ENCODE measurements at places on chromosomes 6 and 20.

DNA sequence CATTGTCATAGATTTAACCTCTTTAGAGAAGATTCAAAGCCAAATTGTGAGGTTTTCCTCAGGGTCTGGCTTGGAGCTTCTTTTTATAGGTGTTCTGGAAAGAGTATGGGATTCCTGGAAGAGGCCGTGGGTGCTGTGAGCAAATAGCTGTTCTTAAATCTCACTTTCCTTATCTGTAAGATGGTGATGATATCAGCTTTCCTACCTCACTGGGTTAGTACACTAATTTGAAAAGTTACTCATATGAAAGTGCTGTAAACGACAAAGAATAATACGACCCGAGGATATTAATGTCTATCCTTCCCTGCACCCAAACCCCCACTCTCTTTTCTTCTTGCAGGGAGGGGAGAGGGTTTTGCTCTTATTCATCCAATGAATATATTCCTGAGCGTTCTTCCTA is 116.9 kb upstream of the ENPP5 start:
- DNase-seq, result no peak

DNA sequence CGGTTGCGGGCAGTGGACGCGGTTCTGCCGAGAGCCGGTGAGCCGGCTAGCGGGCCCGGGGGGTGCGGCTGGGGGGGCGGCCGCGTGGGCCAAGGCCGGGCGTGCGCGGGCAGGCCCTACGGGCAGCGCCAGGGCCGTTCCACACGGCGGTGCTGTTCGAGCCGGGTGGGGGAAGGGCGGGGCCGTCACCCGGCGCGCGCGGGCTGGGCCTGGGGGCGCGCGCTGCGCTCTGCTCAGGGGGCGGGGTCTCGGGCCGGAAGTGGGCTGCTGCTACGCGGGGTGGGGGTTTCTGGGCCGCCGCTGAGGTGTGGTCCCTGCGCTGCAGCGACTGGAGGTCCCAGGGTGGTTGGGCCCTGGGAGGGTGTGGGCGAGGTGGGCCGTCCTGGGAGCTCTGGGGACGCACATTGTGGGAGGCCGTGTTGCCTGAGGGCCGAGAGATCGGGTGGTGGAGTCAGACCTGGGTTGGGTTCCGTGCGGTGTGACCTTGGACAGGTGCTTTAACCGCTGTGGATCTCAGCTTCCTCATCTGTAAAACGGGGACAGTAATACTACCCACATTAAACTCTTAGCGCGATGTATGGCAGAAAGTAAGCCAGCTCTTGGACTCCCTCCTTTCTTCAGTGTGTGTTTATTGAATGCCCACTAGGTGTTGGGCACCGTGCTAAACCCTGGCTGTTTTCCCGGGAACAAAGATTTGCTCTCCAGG is 391 bp downstream of the MAPRE1 start:
- DNase-seq, result peak; percentile 50

- no peak for DNase-seq
Observed at GRCh38 chr6:139557547-139557946, 183.1 kb upstream of the CITED2 start.

DNA sequence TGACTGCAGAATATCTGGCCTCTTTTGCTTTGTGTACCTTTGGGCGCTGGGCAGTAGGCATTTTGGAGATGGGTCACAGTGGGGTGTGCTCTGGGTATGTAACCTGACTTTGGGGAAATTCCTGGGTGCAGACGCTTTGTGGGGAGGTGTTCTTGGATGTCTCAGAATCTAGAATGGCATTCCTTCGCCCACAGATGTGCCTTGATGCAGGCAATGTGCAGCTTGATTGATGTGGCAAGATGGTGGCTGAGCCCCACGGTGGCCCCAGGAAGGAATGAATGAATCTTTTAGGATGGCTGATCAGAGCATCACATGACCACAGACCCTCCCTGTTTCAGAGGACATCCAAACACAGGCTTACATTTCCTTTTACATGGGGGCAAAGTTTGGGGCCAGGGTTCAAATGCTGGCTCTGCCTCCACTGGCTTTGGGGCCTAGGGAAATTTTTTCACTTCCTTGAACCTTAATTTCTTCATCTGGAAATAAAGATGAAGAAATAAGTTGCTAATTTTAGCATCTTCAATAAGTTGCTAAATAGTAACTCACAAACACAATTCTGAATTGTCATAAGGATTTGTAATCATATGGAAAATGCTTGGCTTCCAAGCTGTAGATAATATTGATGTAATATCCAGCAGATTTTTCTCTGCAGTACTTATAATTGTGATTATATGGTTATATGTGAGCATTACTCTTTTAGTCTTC is 5.6 kb downstream of the PPP1R16B start:
- no peak for DNase-seq

GRCh38 chr6:167704396-167704901 is 122.3 kb upstream of the AFDN start:
- no peak for DNase-seq

GRCh38 chr20:61045876-61046585 is 206.0 kb upstream of the CDH4 start:
- DNase-seq, result no peak

DNA sequence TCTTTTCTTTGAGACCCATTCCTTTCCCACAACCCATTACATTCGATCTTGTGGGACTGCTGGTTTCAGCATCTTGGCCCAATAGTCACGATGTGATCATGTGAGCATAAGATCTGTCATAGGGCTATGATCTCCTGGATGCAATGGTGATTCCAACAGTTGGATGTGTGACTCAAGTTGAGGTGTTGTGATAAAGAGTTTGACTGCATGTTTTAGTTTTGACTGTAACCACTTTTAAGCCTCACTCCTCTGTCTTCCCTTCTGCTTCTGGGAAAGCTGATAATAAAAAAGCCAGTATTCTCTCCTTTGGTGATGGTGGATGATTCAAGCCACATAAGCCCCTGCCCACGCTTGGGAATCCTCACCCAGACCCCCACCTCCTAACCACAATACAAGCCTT is 117.0 kb upstream of the ASCC3 start:
- DNase-seq, result no peak

DNA sequence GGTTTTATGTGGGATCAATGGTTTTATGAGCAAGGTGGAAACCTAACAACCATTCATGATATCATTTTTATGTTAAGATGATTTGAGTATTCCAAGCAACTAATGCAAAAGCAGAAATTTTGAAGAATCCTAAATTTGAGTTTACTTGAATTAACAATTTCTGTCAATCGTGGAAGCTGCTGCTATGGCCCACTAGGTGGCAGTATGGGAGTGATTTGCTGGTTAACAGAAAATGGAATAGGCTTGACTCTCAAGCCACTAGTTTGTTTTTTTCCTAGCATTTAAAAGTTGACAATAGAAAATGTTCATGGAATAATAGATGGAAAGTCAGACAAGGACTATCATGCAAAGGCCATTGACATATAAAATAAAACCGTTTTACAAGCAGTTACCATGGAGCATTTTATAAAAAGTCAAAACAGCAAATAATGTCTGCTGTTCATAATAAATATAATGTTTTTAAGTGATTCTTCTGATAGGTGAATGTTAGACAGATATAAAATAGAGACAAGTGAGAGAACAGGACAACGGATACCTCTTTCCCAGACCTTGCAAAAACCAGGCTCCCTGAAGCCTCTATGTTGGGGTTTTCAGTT is 43.0 kb upstream of the TMEM200A start:
- DNase-seq, result peak; percentile 81

DNA sequence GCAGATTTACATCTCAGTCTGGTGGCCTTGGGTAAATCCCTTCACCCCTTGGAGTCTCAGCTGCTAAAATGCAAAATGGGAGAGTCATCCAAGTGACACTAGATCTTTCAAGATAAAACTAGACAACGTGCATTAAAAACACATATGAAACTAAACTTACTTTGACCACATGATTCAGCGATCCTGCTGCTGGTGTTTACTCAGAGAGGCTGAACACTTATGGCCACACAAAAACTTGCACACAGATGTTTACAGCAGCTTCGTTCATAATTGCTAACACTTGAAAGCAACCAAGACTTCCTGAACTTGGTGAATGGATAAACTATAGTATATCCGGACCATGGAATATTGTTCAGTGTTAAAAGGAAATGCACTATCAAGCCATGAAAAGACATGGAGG is 55.3 kb upstream of the GPR6 start:
- DNase-seq, result no peak

DNA sequence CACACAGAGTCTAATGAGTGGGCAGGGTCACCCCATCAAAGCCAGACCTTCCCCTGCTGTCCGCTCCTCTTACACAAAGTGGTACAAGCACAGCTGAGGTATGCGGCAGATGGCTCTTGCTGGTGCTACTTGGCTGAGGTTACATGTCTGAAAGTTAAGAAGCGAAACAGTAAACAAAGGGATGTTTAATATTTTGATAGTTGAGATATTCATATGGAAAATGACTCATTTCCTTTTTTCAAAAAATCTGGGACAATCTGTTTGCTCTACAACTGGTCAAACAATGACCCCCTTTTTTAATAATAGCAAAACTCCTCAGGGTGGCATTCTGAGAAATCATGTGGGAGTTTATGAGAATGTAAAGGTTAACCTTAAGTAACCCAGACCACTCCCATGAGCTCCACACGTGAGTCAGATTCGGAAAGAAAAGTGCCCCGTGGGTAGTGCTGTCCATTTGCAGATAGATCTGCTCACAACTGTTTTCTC is 245.3 kb downstream of the TBXT start:
- peak; percentile 74 for DNase-seq

GRCh38 chr6:99816795-99817194 is 177.2 kb downstream of the MCHR2 start:
- no peak for DNase-seq

DNA sequence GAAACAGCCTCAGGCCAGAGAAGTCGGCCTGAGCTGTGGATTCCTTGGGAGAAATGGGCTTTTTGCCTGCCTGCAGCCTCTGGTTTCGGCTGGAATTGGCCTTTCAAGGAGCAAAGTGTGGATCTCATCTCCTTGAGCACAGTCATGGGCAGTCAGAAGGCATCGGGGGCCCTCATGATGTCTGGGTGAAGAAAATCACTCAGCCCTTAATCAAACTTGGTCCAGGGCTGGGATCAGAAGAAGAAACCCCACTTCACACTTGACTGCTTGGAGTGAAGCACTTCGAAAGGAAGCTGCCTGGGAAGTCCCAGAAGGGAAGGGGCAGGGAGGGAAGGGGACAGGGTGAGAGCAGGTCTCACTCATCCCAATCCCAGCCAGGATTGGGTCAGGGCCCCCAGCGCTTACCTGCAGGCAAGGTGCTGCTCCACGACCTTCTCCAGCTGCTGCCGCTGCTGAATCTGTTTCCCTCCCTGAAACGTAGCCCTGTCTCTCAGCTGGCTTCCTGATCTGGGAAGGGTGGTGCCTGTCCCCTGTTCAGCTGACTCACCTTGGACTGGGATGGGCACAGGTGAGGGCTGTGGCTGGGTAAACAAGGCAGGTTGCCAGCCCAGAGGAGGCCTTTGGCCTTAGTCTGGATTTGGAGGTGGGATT is at the start of gene SDCBP2:
SDCBP2 (minus strand) TSS at position 460 of the 651 bp plus-strand sequence. CDS start 8,723 bp downstream, outside the sequence.
- no peak for DNase-seq

- peak; percentile 65 for DNase-seq
Observed at GRCh38 chr6:56329271-56330050, 82.1 kb upstream of the COL21A1 start.

GRCh38 chr6:2744209-2744771 is 6.4 kb downstream of the MYLK4 start:
- no peak for DNase-seq

DNA sequence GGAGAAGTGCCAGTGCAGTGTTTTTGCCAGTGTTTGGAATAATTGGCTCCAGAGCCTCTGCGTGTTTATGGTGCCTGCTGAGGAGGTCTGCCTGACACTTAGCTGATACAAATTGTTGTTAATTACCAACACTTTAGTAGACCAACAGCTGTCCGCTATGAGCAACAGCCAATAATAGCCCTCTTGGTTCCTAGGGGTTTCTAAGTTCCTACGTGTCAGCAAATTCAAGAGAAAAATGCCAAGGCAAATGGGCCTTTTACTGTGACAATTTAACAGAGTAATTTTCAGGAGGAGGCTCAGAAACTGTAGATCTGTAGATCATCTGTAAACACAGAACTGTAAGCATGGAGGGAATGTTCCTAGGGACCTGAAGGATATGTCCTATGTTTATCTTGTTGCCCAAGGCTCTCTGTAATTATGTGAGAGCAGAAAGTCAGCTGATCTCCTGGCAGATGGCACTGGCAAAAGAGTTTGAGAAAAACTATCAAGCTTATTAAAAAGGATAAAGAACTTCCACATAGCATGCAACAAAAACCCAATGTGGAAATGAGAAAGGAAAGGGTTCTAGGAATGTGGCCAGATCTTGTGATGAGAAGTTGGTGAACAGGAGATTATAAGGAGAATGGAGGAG is 157.7 kb downstream of the GJA1 start:
- no peak for DNase-seq

GRCh38 chr6:13181393-13181792 is 146.9 kb downstream of the TBC1D7 start:
- no peak for DNase-seq

DNA sequence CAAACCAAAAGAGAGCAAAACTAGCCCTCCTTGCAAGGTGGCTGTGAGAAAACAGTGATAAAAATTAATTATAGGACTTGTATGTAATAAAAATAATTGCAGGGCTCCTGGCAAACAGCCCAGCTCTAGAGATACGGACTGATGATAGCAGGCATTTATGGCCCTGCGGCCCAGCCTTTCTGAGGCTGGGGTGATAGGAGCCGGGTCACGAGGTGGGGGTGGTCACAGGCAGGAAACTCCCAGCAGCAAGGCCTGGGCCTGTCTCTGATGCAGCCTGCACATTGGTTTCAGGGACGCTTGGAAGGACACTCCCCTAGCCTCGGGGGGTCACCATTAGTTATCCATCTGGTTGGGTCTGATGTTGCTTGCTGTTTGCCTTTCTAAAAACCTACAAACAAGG is 18.7 kb upstream of the TTPAL start:
- no peak for DNase-seq

- DNase-seq, result no peak
Observed at GRCh38 chr6:90533615-90534336, 53.1 kb downstream of the MAP3K7 start.

DNA sequence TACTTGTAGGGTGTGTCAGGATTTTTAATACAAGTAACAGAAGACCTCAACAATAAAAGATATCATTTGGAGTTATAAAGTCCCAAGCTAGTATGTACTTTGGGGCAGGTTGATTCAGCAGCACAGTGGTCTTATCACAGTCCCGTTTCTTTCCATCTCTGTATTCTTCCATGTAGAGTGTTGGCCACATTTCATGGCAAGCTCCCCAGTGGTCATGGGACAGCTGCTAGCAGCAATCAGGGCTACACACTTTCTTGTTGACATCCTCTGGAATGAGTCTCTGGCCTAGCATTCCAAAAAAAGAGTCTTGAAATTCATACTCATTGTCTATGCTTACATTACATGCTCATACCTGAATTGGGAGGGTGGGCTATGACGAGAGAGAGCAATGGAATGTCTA is 53.2 kb downstream of the SOBP start:
- DNase-seq, result no peak

- DNase-seq, result no peak
Observed at GRCh38 chr20:23584434-23585199, 16.3 kb upstream of the CST9L start.
